ENCODE measurements at places on chromosomes 2 and 18.

GRCh38 chr2:129827311-129828090 is 152.0 kb upstream of the RAB6C start:
- DNase-seq = no peak

DNA sequence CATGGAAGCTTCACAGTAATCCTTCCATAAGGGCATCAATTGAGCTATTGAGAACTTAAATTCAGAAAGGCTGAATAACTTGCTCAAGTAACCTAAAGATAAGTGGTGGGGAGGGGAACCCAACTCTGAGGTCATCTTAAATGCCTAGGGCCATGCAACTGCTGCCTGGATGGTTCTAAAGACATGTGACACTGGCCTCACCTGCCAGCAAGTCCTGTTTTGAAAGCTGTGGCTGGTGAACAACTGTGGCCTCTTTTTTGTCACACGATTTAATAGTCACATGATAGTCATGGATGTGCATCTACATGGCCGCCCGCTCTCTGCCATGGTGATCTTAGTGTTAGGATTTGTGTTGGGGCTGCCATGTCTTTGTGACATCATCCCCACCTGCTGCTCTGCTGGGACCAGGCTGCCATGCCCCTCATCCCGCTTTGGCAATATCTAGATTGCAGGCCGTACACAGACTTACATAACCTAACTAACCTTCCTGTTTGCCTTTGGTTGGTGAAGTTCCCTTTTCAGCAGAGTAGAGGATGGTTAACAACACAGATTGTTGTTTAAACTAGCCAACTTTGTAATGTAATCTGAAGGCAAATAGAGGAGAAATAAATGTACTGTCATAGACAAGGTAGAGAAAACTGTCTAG is 177.9 kb upstream of the SH3BP4 start:
- DNase-seq = no peak

DNA sequence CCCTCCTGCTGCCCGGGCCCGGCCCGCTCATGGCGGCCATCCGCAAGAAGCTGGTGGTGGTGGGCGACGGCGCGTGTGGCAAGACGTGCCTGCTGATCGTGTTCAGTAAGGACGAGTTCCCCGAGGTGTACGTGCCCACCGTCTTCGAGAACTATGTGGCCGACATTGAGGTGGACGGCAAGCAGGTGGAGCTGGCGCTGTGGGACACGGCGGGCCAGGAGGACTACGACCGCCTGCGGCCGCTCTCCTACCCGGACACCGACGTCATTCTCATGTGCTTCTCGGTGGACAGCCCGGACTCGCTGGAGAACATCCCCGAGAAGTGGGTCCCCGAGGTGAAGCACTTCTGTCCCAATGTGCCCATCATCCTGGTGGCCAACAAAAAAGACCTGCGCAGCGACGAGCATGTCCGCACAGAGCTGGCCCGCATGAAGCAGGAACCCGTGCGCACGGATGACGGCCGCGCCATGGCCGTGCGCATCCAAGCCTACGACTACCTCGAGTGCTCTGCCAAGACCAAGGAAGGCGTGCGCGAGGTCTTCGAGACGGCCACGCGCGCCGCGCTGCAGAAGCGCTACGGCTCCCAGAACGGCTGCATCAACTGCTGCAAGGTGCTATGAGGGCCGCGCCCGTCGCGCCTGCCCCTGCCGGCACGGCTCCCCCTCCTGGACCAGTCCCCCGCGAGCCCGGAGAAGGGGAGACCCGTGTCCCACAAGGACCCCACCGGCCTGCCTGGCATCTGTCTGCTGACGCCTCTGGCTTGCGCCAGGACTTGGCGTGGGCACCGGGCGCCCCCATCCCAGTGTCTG is 767 bp downstream of the RHOB start:
- DNase-seq = peak; percentile 38

- no peak for DNase-seq
These were observed 62.0 kb upstream of the LGALSL start for GRCh38 chr2:64391940-64392339.

DNA sequence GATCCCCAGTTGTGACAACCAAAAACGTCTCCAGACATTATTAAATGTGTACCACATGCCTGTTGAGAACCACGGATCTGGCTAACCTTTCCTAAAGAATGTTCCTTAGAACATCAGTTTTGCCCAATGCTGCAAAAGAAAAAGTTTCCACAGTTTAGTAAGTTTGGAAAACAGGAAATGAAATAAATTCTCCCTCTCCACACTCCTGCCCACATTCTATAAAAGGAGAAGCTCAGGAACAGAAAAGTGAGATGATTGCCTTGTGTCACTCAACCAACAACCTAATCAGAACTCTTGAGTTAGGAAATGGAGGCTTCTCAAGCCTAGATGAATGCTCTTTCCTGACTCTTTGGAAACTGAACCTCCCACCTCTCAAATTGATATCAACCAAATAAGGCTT is 56.1 kb upstream of the NFE2L2 start:
- DNase-seq = no peak
